Effector CD4-positive, alpha-beta T cell (primary cell): ENCODE measurements at places on chromosomes 2 and 18.

DNA sequence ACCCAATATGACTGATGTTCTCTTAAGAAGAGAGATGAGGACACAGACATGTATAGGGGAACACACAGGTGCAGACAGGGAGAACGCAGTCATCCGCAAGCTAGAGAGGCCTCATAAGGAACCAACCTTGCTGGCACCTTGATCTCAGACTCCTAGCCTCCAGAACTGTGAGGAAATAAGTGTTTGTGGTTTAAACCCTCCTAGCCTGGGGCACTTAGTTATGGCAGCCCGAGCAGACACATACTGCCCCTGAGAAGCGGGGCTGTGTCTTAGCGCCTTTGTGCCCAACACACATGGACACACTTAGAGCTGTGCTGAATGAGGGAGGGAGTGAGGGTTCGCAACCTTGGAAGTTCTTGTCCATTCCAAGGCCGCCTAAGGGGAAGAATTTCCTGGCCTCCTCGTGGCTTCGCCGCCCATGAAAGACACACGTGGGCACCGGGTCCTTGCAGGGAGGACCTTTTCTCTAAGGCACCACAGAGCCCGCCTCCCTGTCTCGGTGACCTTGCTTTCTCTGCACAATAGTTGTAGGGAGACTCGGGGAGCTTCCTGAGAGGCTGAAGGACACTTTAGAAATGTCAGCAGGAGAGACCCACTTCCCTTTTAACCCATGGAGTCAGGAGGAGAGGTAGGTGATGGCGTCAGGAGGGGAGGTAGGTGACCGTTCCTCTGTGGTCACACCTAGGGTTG lies 224.5 kb upstream of the HDAC4 start:
- no peak for DNase-seq

- no peak for DNase-seq
These were observed 140.5 kb downstream of the LRP2 start for GRCh38 chr2:169221745-169222369.

DNA sequence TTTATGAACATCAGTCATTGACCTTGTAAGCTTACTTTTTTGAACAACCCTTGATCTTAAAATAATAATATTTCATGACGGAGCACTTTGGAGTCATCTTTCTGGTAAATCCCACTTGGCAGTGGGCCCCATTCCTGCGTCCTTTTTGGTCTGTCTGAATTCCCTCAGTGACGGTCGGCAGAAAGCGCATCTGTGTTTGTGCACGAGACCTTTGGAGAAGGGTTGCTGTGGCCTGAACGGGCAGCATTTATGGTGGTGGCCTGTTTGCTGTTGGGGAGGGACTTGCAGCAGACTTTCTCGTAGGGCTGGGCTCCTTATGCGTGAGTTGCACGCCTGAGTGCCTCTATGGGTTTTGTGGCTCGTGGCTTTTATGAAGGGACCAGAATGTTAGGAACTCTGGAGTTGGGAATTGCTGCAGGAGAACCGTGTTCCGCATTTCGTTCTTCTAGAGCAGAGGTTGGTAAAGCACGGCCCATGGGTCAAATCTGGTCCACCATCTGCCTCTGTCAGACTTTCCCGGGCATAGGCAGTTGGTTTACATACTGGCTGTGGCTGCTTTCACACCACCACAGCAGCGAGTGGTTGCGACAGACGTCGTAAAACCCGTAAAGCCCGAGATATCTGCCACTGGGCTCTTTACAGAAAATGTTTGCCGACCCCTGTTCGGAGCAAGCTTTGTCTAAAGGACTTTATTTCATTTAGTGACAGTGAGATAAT lies 30.8 kb downstream of the LPIN1 start:
- DNase-seq = no peak

- DNase-seq = no peak
These were observed 38.7 kb upstream of the SERTAD2 start for GRCh38 chr2:64692401-64692800.

DNA sequence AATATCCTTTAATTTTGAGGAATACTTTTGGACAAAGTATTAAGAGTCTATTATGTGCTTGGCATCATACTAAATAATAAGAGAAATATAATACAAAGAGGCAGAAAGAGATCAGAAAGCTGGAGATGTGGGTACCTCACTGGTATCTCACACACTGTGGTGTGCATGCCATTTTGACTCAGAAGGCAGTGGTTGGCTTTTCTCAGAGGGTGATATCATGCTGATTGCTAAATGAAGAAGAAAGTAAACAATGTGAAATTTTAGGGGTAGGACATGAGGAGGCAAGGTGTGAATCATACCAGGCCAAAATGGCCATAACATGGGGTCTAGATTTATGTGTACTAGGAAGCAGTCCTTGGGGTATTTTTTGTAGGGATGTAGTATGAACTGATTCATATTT lies 16.6 kb upstream of the SPOPL start:
- no peak for DNase-seq

GRCh38 chr18:12098374-12098773 lies 4.7 kb downstream of the ANKRD62 start:
- no peak for DNase-seq

DNA sequence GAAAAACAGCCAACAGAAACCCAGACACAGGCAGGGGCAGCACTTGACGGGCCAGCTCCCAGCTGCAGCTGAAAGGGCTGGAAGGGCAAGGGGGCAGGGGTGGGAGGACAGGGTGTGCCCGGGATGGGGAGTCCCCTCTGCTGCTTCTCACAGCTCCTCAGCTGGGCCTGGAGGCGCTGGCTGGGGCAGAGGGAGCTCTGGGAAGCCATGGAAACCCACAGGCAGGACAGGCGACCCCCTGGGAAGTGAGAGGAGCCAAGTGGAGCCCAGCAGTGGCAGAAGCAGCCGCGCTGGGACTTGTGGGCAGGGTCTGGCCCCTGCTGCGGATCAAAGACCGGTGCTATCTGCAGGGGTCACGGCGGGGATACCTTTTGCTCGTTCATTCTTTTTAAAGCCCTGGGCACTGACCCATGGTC lies 20.7 kb downstream of the OTOF start:
- no peak for DNase-seq

DNA sequence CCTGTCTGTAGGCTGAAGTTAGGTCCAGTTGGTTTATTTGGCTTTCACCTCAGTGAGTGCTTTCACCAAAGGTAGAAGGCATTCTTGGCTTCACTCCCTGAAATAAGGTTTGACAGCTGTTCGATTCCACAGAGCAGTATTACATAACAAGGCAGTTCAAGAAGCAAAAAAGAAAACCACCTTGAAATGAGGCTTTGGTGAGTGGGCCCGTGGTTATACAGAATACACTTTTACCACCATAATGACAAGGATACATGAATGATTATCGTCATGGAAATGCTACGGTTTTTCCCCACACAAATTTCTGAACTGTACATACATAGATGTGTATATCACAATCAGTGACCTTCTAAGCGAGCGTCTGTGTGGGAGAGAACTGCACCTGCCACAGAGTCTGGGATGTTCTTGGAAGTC lies 80.0 kb upstream of the CHRNA1 start:
- no peak for DNase-seq

GRCh38 chr2:54945391-54946219 lies 104.6 kb downstream of the RTN4 start:
- DNase-seq = no peak

- DNase-seq = no peak
These were observed 421.5 kb upstream of the MEIS1 start for GRCh38 chr2:66013456-66013855.
